GM06990 (cell line): ENCODE measurements at places on chromosomes 2 and 18.

DNA sequence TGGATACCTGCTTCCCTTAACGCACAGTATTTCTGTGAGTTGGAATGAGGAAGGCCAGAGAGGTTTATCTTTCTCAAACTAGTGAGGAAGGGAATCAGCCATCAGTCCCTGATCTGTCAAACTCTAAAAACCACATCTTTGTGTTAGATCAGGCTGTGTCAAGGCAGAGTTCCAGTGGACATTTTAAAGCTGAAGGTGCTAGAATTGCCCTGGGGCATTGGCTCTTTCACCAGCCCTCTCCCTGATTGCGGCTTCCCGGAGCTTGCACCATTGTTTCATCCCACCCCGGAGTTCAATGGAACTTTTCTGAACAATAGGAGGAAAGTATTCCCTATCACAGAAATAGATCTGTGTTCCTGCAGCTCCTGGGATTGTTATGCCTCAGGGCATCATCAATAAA, 110.2 kb downstream of the RNF144A start:
- no peak for DNase-seq

- no peak for DNase-seq
Observed at GRCh38 chr2:59903994-59904544, 649.4 kb downstream of the BCL11A start.

GRCh38 chr2:186135686-186136085, 350.4 kb upstream of the ZC3H15 start:
- DNase-seq, result no peak

- no peak for DNase-seq
Observed at GRCh38 chr18:35811896-35812295, 160.6 kb upstream of the RMP24 start.

DNA sequence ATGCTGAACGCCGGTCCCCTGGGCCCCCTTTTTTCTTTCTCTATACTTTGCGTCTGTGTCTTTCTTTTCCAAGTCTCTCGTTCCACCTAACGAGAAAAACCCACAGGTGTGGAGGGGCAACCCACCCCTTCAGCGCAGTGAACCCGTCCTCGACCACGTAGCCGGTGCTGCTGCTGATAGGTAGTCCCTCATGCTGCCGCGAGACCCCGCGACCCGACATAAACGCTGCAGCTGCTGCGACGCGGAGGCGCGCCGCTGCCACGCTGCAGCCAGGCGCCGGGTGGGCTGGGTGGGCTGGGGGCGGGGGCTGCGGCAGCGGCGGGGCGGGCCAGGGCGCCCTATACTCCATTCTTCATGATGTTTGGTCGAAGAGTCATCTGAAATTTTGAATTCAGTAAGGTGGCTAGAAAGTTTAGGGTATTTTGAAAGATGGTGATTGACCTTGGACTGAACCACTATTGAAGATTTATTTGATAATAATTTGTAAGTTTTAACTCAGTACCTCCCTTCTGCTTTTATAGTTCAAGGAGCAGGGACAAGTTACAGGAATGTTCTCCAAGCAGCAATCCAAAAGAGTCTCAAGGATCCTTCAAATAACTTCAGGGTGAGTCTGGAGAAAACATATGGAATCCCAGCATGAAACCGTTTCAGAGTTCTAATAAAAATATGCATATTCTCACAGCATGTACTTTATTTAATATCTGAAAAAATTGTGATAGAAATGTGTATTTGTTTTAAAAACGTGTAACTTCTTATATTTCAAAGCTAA, 24.1 kb downstream of the CFLAR start:
- no peak for DNase-seq

GRCh38 chr18:63131106-63131958, 188.2 kb downstream of the BCL2 start:
- DNase-seq, result no peak

DNA sequence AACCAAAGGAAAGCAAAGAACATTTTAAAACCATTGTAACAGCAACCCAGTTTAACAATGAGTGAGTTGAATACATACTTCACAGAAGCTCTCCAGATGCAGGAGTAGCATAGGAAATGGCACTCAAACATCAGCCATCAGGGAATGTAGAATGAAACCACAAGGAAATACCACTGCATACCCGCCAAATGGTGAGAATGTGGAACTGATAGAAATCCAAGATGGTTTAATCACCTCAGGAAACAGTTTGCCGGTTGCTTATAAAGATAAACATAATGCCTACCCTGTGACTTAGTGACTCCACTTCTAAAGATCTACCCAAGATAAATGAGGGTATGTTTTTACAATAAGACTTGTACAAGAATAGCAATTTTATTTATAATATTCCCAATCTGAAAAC, 132.0 kb downstream of the GALNT1 start:
- DNase-seq, result no peak

DNA sequence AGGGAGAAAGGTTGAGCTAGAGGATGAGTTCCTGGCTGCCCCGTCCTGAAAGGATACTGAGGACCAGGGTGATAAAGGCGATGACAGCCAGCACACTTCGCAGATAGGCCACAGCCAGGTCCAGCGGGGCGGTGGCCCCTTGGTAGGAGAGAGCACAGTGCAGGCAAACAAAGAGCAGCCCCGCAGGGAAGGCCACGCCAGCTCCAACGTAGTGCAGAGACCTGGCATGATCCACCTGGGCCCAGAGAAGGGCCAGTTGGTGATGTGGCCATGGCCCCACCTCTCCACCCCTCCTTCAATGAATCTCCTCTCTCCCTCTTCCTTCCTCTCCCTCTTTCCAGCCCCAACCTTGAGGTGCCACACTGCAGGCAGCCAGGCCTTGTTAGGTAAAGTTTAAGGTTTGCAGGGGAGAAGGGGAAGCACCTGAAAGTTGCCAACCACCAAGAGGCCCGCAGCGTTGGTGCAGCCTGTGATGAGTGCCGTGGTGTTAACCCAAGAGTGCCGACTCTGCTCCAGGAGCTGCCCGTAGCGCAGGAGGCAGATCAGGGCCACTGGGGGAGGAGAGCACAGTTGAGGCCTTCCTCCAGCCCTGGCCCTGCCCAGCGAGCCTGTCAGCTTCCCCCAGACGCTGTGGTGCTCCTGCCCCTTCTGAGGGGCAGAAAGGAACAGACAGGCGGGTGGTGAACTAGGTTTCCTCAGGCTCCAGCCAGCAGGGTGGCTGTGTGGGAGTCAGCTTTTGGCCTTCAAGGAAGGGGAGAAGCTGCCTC, 2.8 kb downstream of the TMEM150A start:
- DNase-seq, result no peak

- no peak for DNase-seq
Observed at GRCh38 chr2:98753801-98754200, 22.9 kb upstream of the MGAT4A start.

DNA sequence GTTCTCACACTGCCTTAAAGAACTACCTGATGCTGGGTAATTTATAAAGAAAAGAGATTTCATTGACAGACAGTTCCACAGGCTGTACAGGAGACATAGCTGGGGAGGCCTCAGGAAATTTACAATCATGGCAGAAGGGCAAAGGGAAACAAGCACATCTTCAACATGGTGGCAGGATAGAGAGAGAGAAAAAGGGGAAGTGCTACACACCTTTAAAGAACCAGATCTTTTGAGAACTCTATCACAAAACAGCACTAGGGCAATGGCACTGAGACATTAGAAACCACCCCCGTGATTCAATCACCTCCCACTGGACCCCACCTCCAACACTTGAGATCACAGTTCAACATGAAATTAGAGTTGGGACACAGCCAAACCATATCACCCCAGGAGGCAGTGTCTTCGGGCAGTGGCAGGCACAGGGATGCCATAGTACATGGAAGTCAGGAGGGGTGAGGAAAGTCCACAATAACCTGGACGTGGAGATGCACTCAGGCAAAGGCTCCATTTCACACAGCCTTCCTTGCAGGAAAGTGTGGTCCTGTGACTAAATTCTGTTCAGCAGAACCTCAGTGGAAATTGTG, 120.4 kb upstream of the SERPINE2 start:
- no peak for DNase-seq

- DNase-seq, result no peak
Observed at GRCh38 chr2:48247206-48247605, 282.7 kb upstream of the STON1 start.

DNA sequence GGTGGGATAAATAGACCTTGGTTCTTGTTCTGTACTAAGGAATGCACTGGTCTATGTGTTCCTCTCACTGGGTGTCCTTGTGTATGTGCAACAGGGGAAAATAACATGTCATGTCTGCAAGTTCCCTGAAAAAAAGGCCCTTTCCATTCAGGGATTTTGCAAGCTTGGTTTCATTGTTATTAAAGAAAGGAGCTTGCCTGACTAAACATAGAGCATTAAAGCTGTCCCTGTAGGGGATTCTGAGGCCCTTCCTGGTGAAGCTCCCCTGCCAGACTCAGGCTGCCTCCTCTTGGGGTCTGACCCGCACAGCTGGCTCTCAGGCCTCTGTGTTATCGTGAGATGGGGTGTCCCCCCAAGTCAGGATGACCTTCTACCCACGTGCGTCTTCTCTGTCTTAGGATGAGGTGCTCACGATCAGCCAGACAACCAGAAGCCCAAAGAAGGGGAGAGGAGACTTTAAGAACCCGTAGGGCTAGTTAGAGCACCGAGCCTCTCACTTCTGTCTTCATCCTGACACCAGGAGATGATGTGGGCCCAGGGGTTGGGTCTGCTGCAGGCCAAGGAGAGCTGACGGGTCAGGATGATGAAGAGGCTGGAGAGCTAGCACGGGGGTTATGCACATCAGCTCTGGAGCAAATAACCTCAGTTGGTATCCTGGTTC, 21.2 kb downstream of the CAPG start:
- no peak for DNase-seq

- peak; percentile 88 for DNase-seq
Observed at GRCh38 chr2:73293534-73294171, at the start of gene EGR4. Gene EGR4, minus strand, starts transcription at chr2:73293548. Its CDS starts 231 bp downstream, at chr2:73293317.

DNA sequence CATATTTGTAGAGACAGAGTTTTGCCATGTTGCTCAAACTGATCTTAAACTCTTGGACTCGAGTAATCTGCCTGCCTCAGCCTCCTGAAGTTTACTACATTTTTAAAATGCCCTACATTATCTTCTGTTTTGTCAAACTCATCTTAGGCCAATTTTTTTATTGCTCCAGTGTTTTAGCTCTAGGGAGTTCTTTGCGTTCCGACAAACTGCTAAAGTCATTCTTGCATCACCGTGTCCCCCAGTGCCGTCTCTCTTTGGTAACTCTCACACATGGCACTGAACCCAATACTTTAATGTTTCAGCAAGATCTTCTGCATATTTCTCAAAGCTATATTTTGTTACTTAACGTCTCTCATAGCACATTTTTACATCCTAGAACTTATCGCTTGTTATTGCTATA, 440.9 kb upstream of the NRXN1 start:
- no peak for DNase-seq

- no peak for DNase-seq
Observed at GRCh38 chr2:118580651-118581050, 266.8 kb downstream of the EN1 start.

DNA sequence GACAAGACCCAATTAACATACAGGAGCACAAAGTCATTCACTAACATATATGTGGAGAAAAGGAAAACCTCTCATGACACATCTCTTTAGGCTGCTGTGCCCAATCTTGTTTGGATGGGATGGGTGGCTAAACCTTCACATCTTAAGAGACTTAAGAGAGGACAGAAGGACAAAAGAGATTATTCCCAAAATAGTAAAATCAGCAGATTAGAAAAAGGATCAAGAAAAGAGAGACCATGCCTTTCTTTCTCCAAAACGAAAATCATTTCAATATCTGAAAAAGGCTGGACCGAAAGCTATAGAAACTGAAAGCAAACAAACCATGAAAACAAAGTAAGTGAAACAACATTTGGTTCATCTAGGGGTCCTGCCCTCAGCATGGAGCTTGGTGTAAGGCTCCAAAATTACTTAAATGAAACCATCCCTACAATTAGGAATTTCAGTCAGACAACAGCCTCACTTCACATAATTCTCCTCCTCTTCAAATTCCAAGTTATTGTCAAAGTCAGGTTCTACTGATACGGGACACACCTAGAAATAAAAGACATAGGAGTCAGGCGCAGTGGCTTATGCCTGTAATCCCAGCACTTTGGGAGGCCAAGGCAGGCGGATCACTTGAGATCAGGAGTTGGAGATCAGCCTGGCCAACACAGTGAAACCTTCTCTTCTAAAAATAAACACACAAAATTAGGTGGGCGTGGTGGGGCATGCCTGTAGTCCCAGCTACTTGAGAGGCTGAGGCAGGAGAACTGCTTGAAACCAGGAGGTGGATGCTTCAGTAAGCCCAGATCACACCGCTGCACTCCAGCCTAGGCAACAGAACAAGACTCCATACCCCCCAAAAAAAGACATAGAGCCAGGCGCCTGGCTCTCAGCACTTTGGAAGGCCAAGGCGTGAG, 5.2 kb downstream of the STARD7 start:
- no peak for DNase-seq

DNA sequence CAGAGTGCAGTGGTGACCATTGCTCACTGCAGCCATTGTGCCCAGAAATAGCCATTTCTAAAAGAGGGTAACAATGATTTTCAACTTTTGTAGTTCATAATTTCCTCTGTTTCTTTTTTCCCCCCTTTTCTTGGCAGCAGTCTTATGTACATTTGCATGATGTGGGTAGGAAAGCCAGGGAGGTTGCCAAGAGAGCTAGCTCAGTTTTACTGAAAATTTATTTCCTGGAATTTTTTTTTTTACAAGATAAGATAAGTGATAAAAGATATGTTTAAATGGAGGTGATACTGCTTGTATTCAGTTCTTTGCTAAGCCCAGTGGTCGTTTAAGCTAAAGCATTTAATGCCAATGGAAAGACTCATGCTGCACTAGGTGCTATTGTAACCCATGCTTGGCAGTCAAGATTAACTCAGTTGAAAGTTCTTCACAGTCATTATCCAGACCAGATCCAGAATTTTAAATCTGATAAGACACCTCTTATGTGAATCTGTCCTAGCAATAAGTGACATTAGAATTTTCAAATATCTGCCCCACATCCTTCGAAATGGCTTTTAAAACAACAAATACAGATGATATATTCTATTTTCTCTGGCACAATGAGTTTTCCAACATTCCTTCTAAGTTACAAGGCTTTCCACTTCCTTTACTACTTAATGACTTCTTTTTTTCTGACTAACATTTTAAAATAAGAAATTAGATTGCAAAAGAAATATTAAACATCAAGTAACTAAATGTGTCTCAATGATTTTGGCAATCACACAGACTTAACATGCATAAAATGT, 4.4 kb upstream of the ATP8B1 start:
- DNase-seq, result no peak

DNA sequence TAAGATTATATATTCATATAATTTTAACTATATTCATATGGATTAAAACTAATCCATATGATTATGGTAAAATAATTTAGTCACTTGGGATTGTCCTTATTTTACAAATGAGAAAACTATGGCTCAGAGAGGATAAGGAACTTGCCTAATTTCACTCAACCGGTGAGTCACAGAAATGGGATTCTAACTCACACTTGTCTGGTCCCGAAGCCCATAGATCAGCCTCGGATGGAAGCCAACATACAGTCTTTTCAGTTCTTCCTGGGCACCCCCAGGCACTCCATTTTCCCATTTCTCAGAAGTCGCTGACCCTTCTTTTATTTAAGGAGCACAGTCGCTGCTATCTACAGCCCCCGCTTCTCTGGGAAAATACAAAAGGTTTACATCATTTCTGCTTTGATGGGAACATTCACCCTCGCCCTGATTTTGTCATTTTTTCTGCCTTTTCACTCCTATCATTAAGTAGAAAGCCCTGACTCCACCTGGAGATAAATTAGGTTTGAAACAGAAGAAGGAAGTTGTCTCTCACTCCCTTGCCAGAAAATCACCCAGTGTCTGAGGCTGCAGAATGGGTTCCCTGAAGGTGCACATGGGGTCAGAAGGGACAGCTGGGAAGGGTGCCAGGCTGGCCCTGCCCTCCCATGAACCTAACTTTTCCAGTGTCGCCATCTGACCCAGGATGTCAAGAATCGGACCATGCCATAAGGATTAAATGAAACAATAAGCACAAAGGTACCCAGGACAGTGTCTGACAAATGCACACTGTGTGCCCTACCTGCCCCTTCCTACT, 36.6 kb downstream of the CYP1B1 start:
- DNase-seq, result no peak

GRCh38 chr2:128157644-128158043, 66.6 kb downstream of the UGGT1 start:
- no peak for DNase-seq
